DMS53 (cell line): ENCODE measurements at places on chromosomes 2 and 18.

DNA sequence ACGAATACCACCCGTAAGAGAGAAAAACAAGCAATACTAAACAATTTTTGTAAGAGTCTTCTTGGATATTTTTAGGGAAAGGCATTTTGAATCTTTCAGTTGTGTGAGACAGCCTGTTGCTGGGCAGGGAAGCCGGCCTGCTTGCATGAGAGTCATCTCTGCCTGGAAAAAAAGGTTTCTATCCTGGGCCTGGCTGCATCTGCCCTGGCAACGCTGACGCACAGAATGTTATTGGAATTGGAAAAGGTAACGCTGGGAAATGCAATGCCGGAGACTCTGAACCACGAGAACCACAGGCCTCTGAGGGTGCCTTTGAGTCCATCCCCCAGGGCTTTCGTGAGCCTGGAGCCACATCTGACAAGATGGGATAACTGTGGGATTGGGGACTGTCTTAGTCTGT is 17.9 kb upstream of the NPAS2 start:
- DNase-seq: no peak

DNA sequence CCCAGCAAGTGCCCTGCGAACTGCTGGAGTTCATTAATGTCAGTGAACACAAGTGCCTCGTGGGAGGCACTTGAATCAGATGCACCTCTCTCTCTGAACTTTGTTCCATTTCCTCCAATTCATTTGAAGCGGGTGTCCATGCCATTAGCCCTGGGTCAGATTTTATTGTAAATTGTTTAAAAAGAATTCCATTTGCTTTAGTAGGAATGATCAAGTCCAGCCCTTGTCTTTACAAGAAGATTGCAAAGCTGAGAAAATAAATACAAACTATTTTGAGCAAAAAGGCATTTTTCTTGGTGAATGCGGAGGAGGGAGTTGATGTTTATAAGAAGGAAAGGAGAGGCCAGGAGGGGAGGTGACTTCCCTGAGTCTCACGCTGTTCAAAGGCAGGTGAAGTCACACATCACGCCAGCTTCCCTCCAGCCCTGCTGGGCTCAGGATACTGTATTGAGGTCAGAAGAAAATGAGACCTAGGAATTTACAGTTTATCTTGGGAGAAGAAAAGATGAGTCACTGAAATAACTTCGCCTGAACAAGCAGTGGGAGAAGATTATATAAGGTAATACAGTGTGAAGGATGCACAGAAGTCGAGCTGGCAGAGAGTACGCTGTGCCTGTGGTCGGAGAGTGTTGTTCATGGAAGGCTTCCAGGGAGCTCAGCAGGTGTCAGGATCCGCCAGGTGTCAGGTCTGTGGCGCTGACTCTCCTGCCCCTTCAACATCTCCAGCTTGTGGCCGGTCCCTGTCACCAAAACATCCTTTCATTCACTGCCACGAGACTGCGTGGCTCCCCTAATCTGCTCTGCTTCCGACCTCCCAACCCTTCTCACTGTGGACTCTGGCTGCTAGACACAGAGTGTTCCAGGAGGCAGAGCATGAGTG is 36.5 kb downstream of the EFR3B start:
- peak; percentile 90 for DNase-seq

GRCh38 chr18:62420151-62420512 is 95.0 kb downstream of the TNFRSF11A start:
- peak; percentile 57 for DNase-seq

DNA sequence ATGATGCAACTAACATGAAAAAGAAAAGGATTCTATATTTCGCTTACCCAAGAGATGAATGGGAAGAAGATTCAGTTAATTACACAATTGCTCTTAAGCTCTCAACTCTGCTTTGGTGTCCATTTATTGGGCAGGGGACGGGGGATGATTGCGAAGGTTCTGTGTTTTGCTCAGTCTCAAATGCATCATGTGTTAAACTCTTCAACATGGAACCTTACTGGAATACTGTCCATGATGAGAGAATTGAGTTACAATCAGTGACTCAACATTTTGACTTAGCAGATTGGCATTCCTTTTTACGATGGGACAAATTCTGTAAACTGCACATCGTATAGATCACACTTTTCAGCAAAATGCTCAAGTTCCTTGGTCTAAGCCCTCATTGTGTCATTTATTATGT is 135.6 kb downstream of the RBMS1 start:
- DNase-seq: no peak

DNA sequence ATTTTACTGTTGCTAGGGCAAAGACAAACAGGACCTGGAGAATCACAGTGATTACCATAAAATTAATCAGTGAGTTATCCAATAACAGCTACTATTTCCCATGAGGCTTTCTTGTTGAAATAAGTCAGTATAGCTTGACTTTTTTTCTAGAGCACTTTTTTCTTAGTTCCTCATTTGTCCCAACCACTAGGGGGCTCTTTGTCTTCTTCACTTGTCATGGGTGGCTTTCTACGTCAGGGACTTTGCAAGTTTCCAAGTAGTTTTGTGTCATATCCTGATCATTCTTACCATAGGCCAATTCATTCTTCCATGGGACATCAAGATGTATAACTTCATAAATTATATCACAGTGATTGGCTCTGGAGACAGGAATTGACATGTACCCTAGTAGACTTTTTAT is 1019.6 kb upstream of the PIK3C3 start:
- DNase-seq: peak; percentile 73

GRCh38 chr2:180240774-180241173 is 233.7 kb upstream of the CWC22 start:
- peak; percentile 66 for DNase-seq

- DNase-seq: no peak
Measured at GRCh38 chr2:44840503-44840850, 101.0 kb upstream of the SIX3 start.

DNA sequence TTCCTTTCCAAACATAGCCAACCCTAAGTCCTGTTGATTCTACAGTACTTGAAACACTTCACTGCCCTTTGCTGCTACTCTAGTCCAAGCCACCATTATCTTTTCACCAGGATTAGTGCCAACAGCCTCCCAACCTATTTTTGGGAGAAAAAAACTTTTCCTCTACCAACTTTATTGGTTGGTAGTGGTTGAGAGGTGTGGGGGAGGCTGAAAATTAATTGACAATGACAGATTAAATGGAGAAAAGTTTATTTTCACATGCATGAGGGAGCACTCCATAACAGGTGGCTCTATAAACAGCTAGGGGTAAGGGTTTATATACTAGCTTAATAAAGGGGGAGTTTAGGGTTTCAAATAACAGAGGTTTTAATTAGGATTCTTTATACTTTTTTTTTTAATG is 37.8 kb upstream of the ITPRID2 start:
- no peak for DNase-seq

DNA sequence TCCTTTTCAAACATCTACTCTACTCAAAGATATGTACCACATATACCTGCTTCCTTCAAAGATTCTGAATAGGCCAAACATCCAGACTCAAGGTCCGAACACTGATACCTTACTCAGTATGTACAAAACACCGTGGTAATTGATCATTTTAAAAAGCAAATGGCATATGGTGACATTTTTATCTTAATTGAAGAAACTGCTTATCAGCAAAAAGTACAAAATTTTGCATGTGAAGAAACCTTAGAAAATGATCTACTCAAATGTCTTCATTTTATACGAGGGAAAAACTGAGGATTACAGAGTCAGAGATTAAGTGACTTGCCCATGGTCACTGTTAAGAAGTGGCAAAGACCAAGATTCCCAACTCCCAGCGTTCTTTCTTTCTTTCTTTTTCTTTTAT is 133.0 kb downstream of the CACNB4 start:
- no peak for DNase-seq

DNA sequence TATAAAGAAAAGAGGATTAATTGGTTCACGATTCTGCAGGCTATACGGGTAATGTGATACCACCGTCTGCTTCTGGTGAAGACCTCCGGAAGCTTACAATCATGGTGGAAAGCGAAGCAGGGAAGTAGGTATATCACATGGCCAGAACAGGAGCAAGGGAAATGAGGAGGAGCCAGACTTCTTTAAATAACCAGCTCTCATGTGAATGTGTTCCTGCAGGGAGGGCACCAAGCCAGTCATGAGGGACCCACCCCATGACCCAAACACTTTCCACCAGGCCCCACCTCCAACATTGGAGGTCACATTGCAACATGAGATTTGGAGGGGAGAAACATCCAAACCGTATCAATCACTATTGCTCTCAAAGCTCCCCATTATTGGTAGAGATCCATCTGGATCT is 61.8 kb downstream of the EFEMP1 start:
- DNase-seq: no peak

DNA sequence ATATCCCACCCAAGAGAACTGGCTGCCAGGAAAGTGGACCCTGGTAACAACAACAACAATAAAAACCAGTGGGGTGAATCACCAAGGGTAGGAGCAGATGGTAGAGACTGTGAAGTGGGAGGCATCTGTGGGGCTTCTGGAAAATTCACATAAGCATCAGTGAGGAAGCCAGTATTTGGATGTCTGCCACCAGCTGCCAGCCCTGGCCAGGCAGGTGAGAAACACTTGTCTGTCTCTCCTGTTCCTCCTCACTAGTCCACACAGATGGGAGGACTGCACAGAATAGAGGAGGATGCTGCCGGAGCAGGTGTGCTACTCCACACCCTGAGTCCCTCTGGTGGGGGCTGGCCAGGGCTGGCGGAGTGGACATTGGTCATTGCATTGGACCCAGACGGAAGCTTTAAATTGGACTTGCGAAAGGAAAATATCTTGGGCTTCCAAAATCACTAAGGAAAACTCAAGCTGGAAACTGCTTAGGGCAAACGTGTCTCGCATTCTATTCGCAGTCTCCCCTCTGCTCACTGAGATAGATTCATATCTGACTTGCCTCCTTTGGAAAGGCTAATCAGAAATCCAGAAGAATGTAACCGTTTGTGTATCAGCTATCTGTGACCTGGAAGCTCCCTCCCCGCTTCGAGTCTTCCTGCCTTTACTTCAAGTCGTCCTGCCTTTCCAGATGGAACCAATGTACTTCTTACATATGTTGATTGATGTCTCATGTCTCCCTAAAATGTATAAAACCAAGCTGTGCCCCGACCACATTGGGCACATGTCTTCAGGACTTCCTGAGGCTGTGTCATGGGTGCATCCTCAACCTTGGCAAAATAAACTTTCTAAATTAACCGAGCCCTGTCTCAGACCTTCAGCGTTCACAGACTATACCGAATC is 69.1 kb downstream of the NAB1 start:
- peak; percentile 88 for DNase-seq

- DNase-seq: no peak
Measured at GRCh38 chr2:54986264-54986663, 64.0 kb downstream of the RTN4 start.

- no peak for DNase-seq
Measured at GRCh38 chr18:4888251-4889040, 308.6 kb downstream of the AKAIN1 start.

- no peak for DNase-seq
Measured at GRCh38 chr2:96316999-96317398, 8.1 kb upstream of the ITPRIPL1 start.

- no peak for DNase-seq
Measured at GRCh38 chr2:119301413-119301812, 65.2 kb downstream of the C2orf76 start.
